Vagina (tissue), 2 donors: ENCODE measurements at places on chromosomes 2 and 18.

DNA sequence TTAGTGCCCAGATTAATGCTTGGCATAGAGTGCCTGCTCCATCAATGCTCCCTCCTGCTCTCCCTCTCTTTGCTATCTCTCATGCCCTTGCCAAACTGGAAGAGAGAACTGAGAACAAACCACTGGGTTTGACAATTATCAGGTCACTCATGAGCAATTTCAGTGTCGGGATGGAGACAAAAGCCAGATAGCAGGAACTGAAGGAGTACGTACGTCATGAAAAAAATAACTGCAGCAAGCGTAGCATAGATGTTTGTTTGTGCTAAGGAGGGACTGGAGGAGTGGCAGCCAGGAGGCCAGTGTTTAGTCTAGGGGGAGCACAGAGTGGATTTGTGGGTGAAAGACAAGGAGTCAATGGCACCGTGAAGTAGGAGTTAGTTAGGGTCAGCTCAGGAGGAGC, 113.3 kb downstream of the POLE4 start:
- no peak for DNase-seq

DNA sequence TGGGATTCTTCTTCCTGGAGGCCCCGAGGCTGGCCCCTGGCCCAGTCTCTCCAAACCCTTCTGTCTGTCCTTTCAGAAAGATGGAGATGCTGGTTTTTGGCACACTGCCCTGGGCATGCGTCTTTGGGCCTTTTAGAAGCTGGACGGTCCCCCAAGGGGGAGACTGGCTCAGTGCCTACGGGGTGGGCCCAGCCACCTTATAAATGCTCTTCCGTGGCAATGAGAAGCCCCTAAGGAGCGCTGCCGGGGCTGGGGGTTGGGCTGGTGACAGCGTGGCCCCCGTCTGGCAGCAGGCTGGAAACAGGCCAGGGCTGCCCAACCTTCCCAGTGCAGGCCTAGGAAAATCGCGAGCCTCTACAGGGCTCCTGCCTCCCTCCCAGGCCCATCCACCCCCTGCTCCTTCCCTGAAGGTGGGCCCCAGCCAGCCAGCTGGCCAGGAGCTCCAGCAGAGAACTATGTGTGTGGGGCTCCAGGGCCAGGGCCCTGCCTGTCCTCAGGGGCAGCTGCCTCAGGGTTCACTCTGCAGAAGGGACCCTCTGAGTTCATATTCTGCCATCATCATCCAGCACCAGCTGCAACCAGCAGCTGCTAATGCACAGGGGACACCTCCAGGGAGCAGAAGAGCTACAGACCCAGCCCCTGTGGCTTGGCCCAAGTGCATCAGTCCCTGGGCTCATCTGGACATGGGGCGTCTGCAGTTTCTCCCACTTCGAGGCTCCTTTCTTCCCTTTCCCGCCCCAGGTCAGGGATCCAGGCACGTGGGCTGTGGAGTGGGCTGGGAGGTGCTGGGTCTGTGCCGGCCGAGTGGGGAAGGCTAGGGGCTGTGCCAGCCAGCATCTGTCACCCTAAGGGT, 107.6 kb upstream of the OTOS start:
- DNase-seq: no peak

- no peak for DNase-seq
Measured at GRCh38 chr2:227436436-227437174, 35.4 kb upstream of the AGFG1 start.

GRCh38 chr2:85503851-85504777, 34.9 kb upstream of the MAT2A start:
- no peak for DNase-seq

DNA sequence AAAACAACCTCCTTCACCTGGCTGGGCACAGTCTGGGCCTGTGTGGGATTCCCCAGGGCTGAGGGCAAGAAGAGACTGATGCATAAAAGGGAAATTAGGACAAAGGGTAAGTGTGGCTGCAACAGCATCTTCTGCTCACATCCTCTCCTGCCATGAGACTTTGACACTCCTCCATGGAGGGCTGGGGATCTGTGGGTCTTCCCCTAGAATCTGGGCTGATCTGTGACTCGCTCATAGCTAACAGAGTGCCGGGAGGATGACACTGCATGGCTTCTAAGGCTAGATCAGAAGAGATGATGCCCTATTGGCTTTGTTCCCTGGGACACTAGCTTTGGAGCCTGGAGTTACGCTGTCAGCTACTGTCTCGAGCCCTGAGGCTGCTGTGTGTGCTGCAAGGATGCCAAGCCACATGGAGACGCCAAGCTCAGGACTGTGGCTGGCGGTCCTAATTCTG, 24.3 kb downstream of the MOCOS start:
- DNase-seq: no peak

DNA sequence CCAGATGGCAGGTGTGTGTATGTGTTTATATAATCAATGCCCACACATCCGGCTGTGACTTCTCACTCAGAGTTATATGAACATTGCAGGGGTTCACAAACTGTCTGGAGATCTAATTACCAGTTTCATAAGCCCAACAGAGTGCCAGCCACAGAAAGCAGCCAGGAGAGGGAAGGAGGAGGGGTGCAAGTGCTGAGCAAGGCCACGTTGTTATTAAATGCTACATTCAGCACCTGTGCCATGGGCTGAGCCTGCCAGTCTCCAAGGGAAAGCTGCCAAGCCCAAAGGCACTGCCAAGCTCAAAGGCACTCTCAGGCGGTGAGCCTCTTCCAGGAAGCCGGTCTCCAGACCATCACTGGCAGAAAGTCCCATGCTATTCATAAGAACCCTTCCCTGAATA, 17.4 kb downstream of the XDH start:
- no peak for DNase-seq

DNA sequence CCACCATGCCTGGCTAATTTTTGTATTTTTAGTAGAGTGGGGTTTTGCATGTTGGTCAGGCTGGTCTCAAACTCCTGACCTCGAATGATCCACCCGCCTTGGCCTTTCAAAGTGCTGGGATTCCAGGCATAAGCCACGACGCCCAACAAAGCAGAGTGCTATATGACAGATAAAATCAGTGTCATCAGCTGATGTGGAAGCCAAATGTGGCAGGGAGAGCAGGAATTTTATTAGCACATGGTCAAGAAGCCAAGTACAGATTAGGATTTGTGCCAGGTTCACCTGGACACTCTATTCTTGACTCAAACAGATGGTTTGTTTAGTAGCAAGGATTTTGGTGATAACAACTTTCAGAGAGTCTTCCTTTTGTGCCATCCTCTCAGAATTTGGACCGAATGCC, 62.7 kb downstream of the LCLAT1 start:
- DNase-seq: no peak

- no peak for DNase-seq
Measured at GRCh38 chr18:42559069-42559690, 556.3 kb downstream of the RIT2 start.

DNA sequence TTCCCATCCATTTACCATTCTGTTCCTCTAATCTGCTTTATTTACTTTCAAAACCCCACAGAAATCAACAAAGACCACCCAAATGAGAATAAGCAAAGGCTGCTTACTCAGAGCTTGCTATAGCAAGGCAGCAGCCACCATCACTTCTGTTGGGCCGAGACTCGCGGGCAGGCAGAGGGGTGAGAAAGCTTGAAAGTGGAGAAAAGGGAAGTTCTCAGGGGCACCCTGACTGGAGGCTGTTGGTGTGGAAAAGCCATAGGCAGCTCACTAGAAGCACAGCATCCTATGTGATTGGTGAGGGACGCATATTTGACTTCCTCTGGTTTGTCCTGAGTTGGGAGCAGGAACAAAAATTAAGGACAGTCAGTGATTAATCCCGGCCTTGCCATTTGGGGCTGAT, 269.7 kb upstream of the THSD7B start:
- no peak for DNase-seq

- no peak for DNase-seq
Measured at GRCh38 chr2:179268277-179268925, 3.8 kb upstream of the SESTD1 start.

DNA sequence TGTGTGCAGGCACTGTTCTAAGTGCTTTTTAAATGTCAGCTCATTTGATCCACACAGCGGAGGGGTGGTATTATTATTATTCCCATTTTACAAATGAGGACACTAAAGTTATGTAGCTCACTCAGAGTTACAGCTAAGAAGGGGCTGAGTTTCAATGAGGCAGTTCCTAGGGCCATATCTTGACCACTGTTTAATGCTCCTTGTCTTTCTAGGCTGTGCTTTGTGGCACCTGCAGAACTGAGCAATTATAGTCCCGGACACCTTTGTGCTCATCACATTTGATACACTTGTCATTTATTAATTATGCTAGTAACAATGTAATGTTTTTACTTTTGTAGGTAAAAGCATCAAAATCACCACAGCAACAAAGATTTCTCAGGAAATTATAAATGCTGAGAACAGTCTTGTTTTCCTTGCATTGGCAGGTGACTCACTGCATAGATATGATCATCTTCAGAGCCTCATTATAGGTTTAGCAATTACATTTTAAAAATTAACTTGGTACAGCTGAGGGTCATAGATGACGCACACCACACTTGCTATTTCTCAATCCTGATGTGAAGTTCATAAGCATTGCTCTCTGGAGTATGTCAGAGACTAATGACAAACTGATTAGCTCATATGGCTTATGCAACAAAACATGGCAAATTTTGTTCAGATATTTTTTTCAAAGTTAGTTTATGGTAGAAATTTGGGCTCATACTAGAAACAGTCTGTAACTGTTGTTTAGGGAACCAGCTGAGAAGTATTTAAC, 366.8 kb downstream of the TGIF1 start:
- DNase-seq: no peak

GRCh38 chr2:33051586-33052360, 105.0 kb downstream of the LTBP1 start:
- DNase-seq: no peak

DNA sequence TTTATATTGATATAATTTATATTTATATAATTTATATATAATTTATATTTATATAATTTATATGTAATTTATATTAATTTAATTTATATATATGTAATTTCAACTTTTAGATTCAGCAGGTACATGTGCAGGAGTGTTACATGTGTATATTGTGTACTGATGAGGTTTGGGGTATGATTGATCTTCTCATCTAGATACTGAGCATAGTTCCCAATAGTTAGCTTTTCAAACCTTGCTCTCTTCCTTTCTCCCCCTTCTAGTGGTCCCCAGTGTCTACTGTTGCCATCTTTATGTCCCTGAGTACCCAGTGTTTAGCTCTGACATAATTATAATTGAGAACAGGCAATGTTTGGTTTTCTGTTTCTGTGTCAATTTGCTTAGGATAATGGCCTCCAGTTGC, 1335.3 kb upstream of the CDH2 start:
- DNase-seq: no peak

GRCh38 chr2:182715892-182716649, at the start of gene DNAJC10:
Gene DNAJC10, plus strand, starts transcription at chr2:182716257. Its CDS starts 1,830 bp downstream, at chr2:182718087.
- DNase-seq: peak; percentile 87

DNA sequence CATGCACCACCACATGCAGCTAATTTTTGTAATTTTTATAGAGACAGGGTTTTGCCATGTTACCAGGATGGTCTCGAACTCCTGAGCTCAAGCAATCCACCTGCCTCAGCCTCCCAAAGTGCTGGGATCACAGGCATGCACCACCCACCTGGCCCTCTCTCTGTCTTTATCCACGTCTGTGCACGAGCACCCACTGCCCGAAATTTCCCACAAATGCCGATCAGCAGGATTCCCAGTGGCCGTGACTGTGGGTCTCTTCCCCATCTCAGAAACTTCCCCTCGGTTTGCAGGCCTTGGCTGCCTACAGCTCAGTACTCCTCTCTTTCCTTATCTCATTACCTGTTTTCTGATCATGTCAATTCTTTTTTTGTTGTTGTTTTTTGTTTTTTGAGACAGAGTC, 217.3 kb downstream of the TTC32 start:
- no peak for DNase-seq
